Esophagus muscularis mucosa (tissue), 4 donors: ENCODE measurements at places on chromosomes 16 and 17. TPM values are rescaled to one million over a fixed set of nuclear protein-coding genes. Genes with fewer than 3 reads are reported as not detected.
A peak's percentile ranks its signal among the peaks of the same experiment; 100 is the strongest.

Gene SEPTIN1
- 1.8 TPM for total RNA-seq

Gene PYY
- not detected for total RNA-seq

Gene TNK1
- total RNA-seq: 2.9 TPM

Gene PPP1R1B
- 4.9 TPM for total RNA-seq

Gene TMEM204
- 56.5 TPM for total RNA-seq

Gene RAB40C
- 20.9 TPM for total RNA-seq

GRCh38 chr17:46212634-46213435 is 19.6 kb upstream of the KANSL1 start:
- H3K27ac ChIP-seq: peak overlapping the region; percentile 20
- no peaks in the 10 kb centered on the region for H3K36me3 ChIP-seq
- no peaks in the 10 kb centered on the region for H3K27me3 ChIP-seq
- H3K4me3 ChIP-seq: no peak overlapping the region
- H3K4me1 ChIP-seq: peaks cover 47% of the 10 kb centered on the region
- DNase-seq: peak; percentile 92

GRCh38 chr16:19898924-19899604 is 14.4 kb upstream of the GPRC5B start:
- no peak for DNase-seq
- H3K36me3 ChIP-seq: no peaks in the 10 kb centered on the region
- H3K27me3 ChIP-seq: peaks cover 11% of the 10 kb centered on the region
- H3K4me3 ChIP-seq: no peak overlapping the region
- H3K27ac ChIP-seq: no peak overlapping the region

DNA sequence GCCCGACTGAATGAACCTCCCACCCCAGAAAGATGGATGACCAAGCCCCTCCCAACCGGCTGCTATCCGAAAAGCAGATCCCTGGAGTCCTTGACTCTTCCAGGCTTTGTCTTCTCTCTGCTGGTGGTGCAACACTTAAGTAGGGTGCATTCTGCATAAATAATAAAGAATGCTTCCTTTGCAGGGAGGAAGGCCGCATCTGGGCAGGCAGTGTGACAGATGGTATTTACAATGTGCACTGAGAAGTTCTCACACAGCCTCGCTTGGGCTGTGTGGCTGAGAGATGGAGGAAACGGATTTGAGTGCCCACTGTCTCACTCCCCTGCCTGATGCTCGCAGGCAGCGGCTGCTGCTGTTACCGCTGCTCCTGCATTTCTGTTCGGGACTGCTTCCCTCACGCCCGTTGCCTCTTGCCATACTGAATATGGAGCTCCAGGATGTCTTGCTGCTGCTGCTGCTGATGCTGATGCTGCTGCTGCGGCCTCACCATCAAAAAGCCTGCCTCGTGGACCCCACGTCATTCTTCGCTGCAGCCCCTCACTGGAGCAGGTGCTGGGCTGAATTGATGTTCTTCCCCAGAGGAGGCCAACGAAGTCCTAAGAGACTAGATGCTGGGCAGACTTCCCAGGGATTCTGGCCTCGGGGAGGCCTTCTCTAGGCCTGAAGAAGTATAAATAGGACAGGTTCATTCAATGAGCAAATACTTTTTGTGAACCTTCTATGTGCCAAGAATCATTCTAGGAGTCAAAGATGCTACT is 7.1 kb upstream of the RHBDL3 start:
- no peak for DNase-seq
- peaks cover 4% of the 10 kb centered on the region for H3K4me1 ChIP-seq
- H3K27ac ChIP-seq: no peak overlapping the region
- H3K4me3 ChIP-seq: no peak overlapping the region
- H3K27me3 ChIP-seq: no peaks in the 10 kb centered on the region

- H3K4me1 ChIP-seq: peaks cover 40% of the 10 kb centered on the region
- H3K27ac ChIP-seq: no peak overlapping the region
- H3K27me3 ChIP-seq: no peaks in the 10 kb centered on the region
- no peak for DNase-seq
Measured at GRCh38 chr16:27225536-27226360, 22.4 kb downstream of the KDM8 start.
